Right lobe of liver (tissue), 6 donors: ENCODE measurements at places on chromosomes 1 and 21.

GRCh38 chr1:241323514-241324195 lies 33.4 kb downstream of the RGS7 start:
- DNase-seq = no peak

GRCh38 chr1:154666051-154666790 lies 58.2 kb upstream of the ADAR start:
- no peak for DNase-seq

DNA sequence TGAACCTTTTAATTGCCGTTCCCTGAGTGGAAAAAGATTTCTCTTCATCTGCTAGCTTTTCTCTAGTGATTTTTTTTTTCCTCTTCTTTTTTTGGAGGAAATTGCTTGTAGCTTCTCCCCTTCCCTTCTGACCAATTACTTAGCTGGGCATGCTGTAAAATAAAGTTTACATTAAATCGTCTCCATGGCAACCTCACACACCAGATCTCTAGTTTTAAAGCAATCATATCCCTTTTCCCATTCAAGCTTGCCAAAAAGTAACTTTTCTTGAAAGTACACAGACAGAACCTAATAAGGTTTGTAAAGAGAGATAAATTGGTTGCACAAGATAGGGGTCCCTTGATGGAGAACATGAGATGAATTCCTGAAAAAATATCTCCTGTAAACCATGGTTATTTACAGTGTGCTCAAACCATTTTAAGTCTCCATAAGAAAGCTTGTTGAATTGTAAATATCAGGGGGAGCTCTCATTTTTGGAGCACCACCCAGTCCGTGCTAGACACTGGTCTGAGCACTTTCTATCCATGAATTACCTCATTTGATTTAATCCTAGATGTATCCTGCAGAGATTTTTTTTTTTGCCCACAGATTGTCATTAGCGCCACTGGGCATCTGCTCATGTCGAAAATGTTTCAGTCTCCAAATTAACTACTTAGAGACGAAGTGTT lies 32.6 kb upstream of the HTR1D start:
- DNase-seq = no peak

- no peak for DNase-seq
Observed at GRCh38 chr1:56472860-56473259, 106.5 kb downstream of the PLPP3 start.

- no peak for DNase-seq
Observed at GRCh38 chr1:57623039-57623790, 199.4 kb upstream of the DAB1 start.

DNA sequence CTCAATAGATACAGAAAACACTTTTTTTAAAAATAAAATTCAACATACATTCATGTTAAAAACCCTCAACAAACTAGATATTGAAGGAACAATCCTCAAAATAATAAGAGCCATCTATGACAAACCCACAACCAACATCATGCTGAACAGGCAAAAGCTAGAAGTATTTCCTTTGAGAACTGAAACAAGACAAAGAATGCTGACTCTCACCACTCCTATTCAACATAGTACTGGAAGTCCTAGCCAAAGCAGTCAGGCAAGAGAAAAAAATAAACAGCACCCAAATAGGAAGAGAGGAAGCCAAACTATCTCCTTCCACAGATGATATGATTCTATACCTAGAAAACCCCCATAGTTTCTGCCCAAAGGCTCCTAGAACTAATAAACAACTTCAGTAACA lies 46.2 kb upstream of the IVNS1ABP start:
- DNase-seq = no peak

DNA sequence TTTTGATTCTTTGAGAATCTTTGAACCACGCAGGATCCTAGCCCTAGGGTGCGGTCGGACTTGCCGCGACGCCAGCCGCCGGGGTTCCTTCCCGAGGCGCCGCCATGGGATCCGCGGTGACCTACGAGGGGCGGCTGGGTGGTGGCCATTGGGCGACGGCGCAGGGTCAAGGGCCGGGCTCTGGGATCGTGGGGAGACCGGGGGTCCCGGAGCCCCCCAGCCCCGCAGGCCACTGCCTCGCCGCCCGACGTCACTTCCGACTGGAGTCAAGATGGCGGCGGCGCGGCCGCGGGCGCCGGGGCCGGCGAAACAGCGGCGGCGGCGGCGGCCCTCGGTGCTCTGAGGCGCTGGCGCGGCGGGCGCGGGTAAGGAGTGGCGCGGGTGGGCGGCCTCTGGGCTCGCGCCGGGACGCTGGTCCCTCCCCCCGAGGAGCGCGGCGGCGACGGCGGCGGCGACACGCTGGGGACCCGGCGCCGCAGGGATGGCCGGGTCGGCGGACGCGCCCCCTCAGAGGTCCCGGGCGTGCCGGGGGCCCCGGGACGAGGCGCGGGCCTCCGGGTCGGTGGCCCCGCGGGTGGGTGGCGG lies at the start of gene PRDM2:
TSS of gene PRDM2 (plus strand) at position 253 of the 585 bp plus-strand sequence. CDS start 15,418 bp downstream, outside the sequence.
- DNase-seq = peak; percentile 62

DNA sequence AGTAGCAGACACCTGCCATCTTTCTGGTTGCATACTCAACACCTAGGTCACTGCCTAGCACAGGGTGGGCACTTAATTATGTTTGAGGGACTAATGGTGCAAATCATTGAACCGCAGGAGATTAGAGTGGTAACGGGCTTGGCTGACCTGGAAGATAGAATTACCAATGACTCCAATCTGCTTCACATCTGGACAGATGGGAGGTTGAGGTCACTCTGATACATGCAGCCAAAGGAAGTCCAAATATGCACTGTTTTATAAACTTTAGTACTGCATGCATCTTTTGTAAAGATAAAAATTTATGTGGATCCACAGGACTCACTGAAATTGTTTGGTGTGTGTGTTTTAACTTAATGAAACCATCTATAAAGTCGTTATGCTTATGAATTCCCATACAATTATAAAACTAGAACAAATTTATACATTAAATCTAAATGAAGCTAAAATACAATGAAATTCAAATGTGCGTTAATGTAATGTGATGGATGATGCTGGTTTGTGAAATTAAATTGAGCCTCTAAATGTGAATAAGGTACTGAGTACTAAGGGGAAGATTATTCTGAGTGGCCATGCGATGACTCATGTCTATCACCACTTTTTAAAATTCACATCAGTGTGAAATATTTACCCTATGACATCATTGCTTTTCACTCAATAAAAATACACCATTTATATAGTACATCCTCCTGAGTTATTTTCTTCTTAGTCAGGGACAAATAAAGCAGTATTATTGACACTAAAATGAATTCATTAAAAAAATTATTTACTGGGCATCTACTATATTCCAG lies 224.7 kb upstream of the FAM78B start:
- DNase-seq = no peak

GRCh38 chr1:179143322-179143721 lies 61.5 kb downstream of the TOR3A start:
- no peak for DNase-seq

GRCh38 chr21:27772816-27773215 lies 805.9 kb upstream of the ADAMTS5 start:
- DNase-seq = no peak

- DNase-seq = no peak
Observed at GRCh38 chr21:44000360-44000759, 11.7 kb upstream of the TRAPPC10 start.

- no peak for DNase-seq
Observed at GRCh38 chr1:178946855-178947676, 76.2 kb upstream of the ANGPTL1 start.

- DNase-seq = peak; percentile 81
Observed at GRCh38 chr1:235892734-235893413, 26.2 kb upstream of the LYST start.

GRCh38 chr1:4710592-4711415 lies 56.4 kb downstream of the AJAP1 start:
- DNase-seq = no peak

DNA sequence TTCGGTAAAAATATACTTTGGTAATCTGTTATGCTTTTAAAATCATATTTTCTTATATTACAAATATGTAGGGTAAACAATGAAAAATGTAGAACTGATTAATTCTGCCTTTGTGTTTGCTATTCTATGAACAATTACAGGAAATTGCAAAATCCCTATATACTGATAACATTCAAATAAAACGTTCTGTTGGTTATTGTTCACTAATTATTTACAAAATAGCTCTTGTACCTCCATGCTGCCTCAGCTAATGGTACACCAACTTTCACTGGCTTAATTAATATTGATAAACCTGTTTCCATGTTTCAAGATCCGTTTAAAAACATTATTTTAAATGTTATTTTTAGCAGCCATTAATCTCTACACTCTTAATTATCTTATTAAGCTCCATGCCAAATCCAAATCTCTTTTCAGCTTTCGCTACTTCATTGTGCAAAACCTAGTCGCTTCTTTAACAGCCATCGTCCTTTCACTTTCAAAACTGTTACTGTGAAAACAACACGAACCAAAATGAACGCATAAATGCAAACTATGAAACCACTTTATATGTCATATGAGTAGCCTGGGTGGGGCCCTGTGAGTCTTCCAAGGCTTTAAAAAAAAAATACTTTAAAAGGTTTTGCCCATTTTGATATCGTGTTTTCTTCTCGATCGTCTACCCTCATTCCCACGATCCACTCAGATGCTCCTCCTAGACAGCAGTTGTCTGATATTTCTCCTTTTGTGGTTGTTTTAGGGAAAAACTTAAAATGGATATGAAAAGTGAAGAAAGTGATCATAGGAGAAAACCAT lies 807.1 kb downstream of the USP25 start:
- DNase-seq = no peak

DNA sequence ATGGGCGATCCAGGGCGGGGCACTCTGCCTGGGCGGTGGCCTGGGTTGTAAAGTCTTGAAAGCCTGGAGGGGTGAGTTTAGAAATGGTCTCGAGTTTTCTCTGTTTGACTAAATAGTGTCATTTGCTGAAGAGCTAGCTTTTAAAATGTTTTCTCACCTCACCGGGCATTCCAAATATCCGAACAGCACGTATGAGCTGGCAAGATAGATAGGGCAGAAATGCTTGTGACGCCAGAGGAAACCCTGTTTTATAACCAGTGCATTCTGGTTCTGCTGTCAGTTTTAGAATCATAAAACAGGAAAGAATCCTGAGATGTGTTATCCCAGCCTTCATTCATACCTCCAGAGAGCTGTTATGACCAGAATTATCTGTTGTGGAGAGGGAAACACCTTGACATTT lies 725 bp downstream of the RTCA start:
- no peak for DNase-seq
